SHP77 (cell line): ENCODE measurements at places on chromosomes 2 and 18.

GRCh38 chr18:3721771-3722648 is 272.0 kb downstream of the TGIF1 start:
- DNase-seq = no peak

DNA sequence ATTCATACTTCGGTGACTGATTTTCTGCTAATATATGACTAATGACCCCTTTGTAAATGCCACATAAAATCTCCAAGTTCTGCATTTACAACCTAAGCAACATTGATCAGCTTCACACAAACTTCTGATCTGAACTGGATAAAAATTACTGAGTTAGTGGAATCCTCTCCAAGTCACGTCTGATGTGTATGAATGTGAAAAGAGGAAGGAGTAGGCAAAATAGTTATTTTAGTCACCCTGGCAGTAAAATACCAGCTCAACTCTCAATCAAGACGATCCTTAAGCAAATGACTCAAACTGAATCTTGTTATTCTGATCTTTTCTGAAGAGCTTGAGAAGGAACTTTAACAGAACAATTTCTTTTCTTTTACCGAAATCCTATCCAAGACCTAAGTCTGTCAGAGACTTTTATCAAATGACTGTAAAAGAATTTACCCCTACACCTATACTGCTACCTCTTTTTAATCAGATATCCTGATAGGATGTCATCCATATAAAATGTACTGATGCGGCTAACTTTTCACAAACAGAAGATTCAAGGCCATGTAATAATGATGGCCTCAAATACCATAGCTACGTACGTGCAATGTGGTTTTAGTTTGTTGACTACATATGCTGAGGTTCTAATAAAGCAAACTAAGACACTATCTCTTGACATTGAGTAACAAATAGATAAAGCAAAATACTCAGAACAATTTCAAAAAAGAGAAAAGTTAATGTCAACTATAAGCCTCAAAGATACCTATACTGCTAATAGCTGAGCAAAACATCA is 23.7 kb downstream of the CUL3 start:
- DNase-seq = no peak

- DNase-seq = no peak
Observed at GRCh38 chr2:51633073-51633472, 601.1 kb upstream of the NRXN1 start.

DNA sequence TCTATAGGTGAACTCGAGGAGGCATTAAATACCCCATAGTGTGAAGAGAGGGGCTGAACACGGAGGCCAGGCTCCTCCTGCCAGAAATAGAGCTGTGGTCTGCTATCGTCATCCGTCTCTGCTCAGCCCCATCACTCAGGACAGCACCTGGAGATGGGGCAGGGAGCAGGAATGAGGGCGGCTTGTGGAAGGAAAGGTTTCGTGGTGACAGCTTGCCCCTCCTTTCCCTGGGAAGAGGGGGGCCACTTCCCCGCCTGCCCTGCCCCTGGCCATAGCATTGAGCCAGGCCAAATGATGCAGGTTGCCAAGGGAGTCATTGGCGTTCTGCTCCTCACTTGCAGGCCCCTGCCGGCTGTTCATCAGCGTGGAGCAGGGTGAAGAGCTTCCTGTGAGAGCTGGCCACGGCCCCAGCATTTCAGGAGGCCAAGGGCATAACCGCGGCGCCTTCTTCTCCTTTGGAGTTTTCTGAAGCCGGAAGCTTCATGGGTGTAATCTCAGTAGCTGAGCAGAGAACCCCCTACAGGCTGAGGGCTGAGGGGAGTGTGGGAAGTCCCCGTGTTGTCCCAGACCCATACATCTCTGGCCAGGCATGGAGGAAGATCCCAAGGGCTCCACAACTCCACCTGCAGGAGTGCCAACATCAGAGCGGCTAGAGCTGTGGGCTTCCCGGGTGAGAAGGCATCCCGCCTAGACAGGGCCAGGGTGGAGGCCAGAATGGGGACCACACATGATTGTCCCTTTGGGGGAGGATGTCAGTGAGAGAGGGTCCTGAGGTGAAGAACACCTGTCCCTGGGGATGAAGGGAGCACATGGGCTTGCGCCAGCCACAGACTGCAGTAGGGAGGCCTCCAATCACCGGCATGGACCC is 112.5 kb upstream of the GLI2 start:
- DNase-seq = no peak

DNA sequence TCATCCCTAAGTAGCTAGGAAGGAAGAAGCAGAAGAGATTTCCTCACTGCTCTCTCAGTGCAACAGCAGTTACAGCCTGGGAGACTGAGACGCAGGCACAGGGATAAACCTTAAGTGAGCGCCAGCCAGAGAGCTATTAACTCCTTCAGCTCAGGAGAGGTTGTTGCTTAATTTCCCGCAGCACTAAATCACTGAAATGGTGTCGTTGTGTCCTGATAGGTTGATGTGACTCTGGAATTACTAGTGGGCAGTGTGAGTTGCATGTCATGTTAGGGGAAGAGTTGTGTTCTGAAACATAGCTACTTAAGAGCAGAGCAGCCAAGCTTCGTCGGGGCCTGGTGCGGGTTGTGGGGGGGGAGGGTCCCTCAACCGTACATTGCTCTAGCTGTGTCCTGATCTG is 225.8 kb downstream of the NAPG start:
- DNase-seq = no peak

GRCh38 chr2:146642066-146642465 is 1202.8 kb upstream of the ACVR2A start:
- DNase-seq = no peak

DNA sequence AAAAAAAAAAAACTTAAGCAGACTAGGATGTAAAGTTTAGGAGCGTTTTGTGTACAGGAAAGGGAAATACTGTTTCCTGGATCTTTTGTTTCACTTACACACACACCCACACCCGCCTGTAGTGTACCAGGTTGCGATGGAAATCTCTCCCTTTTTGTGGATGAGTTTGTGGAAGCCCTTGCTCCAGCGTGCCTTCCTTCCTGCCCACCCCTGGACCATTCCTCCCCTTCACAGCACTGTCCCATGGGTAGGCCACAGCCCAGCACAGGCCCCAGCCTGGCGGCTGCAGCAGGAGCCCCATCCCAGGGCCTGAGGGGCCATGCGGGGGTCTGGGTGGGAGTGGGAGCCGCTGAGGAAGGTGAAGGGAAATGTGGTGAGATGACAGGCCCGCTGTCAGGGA is 15.1 kb downstream of the MALL start:
- no peak for DNase-seq

- DNase-seq = peak; percentile 2
Observed at GRCh38 chr2:191625016-191625415, 52.9 kb upstream of the NABP1 start.

- peak; percentile 24 for DNase-seq
Observed at GRCh38 chr2:98460573-98461497, 16.2 kb downstream of the INPP4A start.

DNA sequence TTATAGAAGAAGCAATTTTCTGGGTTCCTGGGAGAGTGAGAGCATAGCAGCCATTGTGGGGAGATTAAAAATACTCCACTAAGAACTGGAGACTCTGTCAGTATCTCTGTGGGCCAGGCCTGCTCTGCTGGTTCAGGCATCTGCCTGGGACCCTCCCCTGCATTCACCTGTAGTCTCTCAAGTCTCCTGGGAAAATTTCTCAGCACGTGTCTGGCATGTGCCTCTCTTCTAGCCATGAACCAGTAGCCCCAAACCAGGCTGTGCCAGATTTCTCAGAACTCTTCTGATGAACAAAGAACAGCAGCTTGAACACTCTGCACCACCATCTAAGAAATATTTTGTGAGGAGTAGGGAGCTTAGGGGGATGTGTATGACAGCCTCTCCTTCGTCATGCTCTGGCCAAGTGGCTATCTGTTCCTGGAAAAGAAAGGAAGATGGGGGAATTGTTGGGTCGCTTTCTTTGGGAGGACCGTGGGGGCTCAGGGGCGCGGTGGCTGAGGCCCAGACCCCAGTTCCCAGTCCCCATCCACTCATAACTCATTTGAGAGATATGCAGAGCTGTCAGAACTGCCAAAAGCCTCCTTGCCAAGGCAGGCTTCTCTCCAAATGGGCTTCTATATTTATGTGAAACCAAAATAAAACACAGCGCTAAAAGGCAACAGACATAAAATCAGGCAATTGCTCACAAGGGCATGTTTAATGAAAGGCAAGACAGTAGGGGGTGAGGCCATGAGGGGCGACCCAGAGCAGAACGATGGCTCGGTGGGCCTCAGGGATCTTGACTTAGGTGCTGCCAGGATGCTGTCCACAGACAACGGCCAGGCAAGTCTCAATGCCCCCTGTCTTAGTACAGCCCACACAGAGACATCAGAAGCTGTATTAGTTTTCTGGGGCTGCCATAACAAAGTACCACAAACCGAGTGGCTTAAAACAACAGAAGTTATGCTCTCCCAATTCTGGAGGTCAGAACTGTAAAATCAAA is 114.7 kb upstream of the TNP1 start:
- DNase-seq = no peak

DNA sequence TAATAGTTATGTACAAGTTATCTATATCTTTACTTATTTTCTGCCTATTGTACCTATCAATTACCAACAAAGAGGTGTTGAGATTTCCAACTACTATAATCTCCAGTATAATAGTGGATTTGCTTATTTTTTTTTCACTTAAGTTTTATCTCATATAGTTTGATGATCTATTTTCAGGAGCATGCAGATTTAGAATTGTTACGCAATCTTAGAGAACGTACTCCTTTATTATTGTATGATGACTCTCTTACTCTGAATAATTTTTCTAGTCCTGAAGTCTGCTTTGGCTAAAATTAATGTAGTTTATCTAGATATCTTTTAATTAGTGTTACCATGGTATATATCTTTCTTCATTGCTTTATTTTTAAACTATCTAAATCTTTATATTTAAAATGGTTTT is 205.2 kb downstream of the SCG2 start:
- DNase-seq = no peak

DNA sequence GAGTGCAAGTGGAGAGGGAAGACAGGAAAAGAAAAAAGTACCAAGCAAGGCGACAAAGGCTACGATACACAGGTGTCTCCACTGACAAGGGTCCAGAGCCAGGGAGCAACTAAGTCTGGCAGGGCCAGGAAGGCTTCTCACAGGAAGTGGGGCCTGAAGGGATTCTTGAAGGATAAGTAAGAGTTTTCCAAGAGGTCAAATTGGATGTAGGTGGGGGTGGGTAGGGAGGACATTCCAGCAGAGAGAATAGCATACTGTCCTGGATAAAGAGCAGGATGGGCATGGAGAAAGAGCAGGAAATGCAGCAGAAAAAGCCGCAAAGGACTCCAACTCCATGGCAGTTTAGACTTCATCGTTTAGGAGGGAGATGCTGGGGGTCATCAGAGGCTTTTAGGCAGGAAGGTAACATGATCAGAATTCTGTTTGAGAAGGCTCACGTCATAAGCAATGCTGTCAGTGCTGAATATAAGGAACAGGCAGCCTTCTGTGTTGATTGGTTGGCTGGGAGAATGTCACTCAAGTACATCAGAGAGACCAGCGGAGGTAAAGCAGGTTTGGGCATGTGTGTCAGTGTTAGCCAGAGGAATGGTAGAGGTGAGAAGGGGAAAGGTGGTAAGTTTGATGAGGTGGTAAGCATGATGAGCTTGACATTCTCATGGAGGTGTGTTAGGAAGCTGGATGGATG is 35.1 kb downstream of the ARHGAP25 start:
- DNase-seq = no peak

DNA sequence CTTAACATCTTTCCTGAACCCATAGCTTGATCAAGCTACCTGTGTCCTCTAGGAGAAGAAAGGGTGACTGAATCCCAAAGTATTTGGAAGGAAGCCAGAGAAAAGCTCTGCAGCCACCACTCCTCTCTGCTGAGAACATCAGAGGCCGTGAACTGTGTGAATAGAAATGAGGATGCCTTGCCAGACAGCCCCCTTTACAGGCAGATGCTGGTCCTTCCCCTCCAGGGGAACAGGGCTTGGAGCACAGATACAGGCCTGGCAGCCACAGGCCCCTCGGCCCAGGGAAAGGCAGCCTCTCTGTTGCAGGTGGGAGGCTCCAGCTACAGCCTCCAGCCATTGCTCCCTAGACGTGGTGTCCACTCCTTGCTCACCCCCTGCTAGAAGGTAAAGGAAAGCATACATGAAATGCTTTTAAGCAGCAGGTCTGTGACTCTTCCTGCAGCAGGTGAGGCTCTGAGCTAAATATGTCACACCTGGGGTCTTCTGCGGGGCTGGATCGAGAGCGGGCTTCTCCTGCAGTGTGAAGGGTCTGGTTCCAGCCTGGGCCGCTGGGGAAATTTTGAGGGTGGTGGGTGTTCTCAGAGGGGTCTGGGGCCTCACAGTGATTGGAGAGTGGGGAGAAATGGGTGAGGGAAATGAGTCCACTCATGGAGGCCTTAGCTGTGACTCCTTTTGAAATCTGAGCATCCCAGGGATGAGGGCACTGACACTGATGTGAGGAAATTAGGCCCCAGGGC is 234.0 kb downstream of the KLHL29 start:
- no peak for DNase-seq

- DNase-seq = no peak
Observed at GRCh38 chr2:171346723-171347557, 86.8 kb downstream of the METTL8 start.

DNA sequence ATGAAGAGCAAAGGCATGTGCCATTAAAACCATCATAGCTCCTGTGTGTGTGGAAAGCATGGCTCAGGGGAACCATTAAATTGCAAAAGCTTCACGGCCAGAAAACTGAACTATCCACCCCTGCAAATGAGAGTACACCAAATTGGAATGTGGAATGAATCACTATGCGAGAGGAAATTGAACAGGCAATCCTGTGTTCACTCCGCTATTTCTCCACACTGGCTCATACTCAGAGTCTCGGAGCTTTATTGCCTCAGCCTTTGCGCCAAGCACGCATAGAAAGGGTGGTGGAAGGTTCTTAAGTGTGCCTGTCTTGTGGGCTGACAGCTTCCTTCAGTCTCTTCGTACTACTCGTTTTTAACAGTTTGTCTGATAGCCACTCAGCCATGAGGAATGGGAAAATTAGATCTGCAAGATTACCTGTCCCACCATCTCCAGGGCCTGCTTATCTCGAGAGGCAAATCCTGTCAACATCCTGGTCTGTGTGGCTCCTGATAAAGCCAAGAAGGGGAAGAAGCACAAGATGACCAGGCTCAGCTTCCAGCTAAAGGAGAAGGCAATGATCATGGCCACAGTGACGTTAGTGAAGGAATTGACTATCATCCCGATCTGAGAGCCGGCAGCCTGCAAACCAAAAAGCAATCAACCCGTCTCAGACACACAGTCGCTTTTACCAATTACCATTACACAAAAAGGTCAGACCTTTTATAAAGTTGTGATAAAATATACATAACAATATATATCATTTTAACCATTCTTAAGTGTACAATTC is 34.9 kb downstream of the G6PC2 start:
- no peak for DNase-seq

- no peak for DNase-seq
Observed at GRCh38 chr2:180016937-180017336, 9.8 kb upstream of the CWC22 start.

DNA sequence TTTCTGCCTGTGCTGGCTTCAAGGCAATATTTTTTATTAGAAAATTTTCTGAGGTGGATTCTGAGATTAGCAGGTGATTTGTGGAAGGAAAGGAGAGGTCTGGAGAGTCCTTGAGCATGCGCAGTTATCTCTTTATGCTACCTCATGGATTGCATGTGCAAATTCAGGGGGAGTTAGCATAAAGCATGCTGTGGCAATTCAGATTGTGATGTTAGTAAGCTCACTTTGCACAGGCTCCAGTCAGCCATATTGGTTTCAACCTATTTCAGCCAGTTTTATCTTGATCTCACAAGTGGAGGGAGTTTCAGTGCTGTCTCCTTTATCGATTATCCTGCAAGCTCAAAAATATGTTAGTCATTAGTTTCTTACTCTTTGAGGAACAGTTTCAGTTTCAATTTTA is 2012.3 kb upstream of the PIK3C3 start:
- DNase-seq = no peak

GRCh38 chr2:10546975-10547391 is 98.9 kb upstream of the ODC1 start:
- no peak for DNase-seq

- no peak for DNase-seq
Observed at GRCh38 chr2:66466433-66466832, 31.5 kb downstream of the MEIS1 start.
